GM04504 (cell line): ENCODE measurements at places on chromosomes 7 and 10.

- DNase-seq: no peak
These were observed 107.6 kb downstream of the ELAPOR2 start for GRCh38 chr7:86951895-86952294.

GRCh38 chr7:152173372-152174070 is 148.0 kb downstream of the GALNT11 start:
- DNase-seq: no peak

- DNase-seq: no peak
These were observed 14.1 kb downstream of the SH2B2 start for GRCh38 chr7:102300643-102301221.

- no peak for DNase-seq
These were observed 136.8 kb downstream of the C10orf105 start for GRCh38 chr10:71582506-71583475.
